ENCODE measurements at places on chromosomes 12 and 14.

- no peak for DNase-seq
Observed at GRCh38 chr12:43921666-43922337, 85.9 kb downstream of the TMEM117 start.

DNA sequence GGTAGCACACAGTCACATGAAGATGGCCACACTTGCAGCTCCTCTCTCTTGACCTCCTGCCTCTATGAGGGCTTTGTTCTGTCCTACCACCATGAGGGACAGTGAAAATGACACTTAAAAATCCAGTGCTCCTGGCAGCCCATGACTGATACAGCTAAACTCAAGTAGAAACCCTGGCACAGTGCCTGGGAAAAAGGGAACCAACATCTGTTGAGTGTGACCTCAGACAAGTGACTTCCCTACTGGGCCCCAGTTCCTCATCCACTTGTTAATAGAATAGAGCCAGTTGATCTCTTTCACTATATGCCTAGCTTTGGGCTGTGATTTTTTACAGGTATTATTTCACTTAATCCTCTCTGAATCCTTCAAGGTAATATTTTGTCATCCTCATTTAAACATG lies 4.8 kb downstream of the GUCY2C start:
- no peak for DNase-seq

DNA sequence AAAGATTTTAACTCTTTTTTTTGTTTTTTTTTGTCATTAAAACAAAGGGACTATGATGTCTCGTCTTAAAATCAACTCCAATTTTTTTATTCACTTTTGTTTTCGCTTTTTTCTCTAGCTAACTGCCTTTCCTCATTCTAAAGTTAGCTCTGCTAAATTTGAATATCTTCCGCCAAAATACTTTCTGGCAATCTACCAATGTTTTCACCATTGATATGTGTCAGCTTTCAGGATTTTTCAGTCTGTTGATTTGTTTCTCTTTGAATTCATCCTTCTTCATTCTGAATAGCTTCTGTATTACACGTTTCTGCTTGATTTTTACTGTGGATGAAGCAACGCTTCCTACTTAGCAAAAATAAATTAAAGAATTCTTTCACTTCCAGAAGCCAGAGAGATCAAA lies 38.7 kb upstream of the NOVA1 start:
- DNase-seq, result no peak

DNA sequence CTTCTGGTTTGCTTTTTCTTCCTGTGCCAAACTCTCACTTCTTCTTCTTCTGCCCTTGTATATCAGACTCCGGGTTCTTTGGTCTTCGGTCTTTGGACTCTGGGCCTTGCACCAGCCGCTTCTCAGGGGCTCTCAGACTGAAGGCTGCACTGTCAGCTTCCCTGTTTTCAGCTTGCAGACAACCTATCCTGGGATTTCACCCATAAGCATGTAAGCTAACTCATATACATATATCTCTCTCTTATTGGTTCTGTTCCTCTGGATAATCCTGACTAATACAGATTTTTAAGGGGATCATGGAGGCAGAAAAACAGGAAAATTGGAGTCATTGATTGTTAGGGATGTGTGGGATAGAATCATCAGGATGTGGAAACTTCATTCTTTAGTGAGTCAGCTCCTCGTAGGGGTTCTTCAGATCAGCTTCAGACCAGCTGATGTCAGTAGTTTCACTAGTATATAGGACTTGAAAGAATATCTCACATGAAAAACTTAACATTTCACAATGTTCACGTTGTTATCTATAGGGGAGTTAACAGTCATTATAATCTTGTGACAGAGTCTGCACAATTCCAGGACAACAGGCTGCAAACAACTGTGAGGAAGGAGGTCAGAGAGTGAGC lies 102.9 kb downstream of the RASSF9 start:
- no peak for DNase-seq

- DNase-seq, result no peak
Observed at GRCh38 chr12:131005161-131006035, 51.7 kb downstream of the ADGRD1 start.
